Dorsolateral prefrontal cortex (tissue), 122 donors: ENCODE measurements at places on chromosomes 7 and 10.

- no peak for DNase-seq
Measured at GRCh38 chr10:104043185-104043830, 42.4 kb downstream of the COL17A1 start.

DNA sequence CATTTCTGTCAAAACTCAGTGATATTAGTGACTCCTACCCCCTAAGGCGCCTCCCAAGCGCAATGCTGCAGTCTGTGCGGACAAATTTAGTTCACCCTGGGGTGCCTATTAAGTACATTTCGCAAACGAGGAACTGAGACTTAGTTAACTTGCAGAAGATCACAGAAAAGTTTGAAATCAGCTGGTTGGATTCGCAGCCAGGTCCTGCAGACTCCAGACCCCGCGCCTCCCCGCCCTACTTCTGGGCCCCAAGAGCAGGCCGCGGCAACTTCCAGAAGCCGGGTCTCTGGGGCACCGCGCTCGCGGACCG, 588 bp downstream of the CYREN start:
- no peak for DNase-seq

DNA sequence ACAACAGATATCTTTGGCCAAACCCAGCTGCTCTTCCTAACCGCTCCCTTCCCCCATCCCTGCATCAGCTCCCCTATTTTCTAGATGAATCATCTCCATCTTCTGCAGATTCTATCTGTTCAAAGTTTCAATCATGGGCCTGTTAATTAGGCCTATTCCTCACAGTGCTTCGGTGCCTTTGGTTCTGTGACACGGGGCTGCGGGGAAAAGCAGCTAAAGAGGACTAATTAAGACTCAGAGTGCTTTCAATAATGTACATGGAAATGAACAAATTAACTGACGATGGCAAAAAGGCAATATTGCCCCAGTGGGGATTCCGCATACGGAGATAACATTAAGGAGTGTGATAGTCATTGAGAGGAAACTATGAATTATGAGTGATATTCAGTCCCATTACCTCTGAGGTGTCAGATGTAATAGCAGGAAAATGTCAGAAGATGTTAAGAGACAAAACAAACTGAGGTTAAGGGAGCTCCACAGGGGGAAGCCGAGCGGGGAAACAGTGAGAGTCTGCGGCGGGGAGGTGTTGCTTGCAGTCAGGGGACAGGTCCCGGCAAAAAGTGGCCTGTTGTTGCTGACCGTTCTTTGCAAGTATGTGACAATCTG, 716.9 kb downstream of the TYW1 start:
- no peak for DNase-seq

- no peak for DNase-seq
Measured at GRCh38 chr7:134129856-134130523, 2.9 kb downstream of the LRGUK start.

GRCh38 chr7:136997735-136998134, 129.3 kb downstream of the CHRM2 start:
- DNase-seq, result no peak

GRCh38 chr10:132640326-132641125, 102.9 kb downstream of the INPP5A start:
- DNase-seq, result no peak

DNA sequence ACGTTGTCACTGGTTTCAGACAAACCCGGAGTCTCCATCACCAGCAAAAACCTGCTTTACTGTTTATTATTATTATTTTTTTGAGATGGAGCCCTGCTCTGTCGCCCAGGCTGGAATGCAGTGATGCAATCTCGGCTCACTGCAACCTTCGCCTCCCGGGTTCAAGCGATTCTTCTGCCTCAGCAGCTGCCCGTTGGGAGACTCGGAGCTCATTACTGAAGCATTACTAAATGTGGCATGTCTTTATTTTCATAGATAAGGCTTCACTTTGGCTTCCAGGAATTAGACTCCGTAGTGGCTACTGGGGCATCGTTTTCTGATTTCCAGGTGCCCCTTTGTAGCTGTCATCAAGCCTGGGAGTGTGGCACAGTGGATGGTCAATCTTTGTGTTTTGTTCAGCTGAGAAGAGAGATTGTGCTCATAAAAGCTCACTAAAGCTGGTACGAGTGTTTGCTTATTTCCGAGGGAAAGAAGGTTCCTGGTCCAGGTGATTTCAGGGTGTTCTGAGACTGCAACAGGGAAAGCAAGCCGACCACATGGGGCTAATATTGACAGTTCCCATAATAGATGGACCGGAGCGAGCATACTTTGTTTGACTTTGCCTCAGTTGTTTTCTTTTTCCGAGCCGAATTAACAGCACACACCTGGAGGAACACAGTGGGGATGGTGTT, 163.1 kb downstream of the CAMK1D start:
- DNase-seq, result no peak

- DNase-seq, result no peak
Measured at GRCh38 chr10:6501931-6502330, 78.1 kb downstream of the PRKCQ start.

DNA sequence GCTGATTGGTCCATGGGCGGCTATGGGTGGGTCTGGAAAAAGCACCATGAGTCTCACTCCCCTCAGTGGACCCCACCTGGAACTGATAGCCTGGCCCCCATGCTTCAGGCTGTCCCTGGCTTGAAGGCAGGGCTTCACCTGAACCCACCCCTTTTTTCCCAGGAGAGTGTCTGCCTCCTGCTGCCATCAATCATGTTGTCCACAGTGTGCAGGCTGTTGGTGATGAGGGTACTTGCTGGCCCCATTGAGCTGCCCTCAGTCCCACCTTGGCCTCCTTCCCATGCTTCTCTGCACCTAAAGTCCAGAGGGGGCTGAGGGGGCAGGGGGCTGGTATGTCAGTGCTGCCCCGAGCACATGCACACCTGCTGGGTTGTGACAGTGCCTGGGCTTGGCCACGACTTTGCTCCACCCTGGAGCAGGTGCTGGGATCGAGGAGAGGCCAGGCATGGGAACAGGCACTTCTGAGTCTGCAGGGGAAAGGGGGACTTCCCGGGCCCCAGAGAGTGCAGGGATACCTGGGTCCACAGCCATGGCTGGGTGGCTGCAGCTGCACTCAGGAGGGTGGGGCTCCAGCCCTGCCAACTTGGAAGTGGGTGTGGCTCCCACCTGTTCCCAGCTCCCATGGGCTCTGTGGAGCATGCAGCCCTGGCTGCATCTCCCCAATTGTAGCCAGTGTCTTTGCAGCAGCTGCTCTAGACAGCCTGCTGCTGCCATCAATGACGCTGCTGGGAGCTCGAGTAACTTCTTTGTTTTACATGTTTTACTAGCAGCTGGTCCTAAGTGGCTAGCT, 56.9 kb downstream of the ADK start:
- no peak for DNase-seq

DNA sequence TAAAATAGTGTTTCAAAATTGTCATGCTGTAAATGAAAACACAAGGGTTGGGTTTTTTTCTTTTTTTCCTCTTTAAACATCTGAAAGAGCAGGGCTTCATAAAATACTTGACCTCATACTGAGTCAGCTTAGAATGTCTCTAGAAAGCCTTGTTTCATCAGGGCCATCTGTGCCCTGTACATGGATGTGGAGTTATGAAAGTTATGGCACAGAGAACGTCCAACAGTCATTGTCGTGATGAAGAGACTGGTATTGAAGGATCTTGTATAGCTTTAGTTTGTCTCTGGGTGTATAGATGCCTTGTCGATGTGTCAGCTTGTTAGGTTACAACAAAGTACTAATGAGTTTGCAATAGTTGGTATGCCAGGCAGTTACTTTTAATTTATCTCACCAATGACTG, 127.3 kb downstream of the FAM204A start:
- DNase-seq, result no peak

GRCh38 chr7:73831834-73832651, 1.2 kb downstream of the CLDN4 start:
- DNase-seq, result no peak

- no peak for DNase-seq
Measured at GRCh38 chr7:12612622-12613021, 42.1 kb downstream of the SCIN start.

GRCh38 chr7:42834676-42835075, 77.2 kb downstream of the C7orf25 start:
- no peak for DNase-seq

GRCh38 chr7:27144781-27145164, 1.3 kb upstream of the HOXA5 start:
- DNase-seq, result no peak

GRCh38 chr10:24622781-24623301, 100.8 kb downstream of the ARHGAP21 start:
- no peak for DNase-seq

DNA sequence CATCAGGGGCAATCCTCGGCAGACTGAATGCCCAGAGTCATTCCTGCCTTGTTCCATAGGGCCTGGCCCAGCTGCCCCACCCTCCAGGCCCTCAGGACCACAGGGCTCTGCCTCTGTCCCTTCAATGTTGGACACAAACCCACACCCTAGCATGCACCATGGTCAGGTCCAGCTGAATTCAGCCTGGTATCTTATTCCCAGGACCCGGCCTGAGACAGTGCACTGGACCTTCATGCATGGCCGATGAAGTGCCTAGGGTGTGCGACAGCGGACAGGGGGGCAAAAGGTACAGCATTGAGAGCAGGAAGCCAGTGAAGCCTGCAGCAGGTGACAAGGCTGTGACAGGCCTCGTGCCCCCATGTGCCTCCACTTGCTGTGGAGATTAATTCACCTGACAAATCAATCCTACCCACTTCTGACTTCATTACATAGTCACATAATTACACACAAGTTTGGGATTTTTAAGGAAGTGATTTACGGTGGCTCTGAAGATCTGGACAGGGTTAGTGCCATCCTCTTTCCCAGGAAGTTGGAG, 261.9 kb downstream of the GRID1 start:
- DNase-seq, result no peak

DNA sequence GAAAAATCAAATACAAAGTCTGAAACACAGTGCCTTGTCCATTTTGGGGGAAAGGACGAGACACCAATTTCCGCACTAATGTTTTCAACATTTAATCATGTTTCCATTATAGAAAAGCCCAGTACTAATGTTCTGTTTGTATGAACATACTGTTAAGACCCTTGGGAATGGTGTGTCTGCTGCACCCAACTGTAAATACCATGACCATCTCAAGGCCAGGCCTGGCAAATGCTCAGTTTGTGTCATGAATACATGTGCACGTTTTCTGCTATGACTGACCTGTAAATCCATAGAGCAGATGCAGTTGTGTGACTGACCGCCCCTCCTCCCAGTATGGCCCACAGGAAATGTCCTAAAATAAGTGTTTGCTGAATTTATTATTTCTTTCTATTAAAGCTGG, 270.0 kb downstream of the TNS3 start:
- no peak for DNase-seq

- no peak for DNase-seq
Measured at GRCh38 chr10:114115661-114116445, 58.1 kb downstream of the CCDC186 start.

DNA sequence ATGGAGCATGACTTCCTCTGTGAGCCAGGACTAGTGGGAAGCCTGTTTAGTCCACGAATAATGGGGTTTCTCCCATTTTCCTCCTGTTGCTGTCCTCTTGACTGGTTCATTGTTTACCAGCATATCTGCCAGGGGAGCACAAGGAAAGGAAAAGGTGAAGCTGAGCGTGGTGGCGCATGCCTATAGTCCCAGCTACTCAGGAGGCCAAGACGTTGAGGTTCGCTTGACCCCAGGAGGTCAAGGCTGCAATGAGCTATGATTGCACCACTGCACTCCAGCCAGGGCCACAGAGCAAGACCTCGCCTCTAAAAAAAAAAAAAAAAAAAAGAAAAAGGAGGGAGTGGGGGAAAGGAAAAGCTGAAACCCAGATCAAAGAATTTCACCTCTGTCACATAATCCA, 5.8 kb upstream of the IL2RA start:
- no peak for DNase-seq

DNA sequence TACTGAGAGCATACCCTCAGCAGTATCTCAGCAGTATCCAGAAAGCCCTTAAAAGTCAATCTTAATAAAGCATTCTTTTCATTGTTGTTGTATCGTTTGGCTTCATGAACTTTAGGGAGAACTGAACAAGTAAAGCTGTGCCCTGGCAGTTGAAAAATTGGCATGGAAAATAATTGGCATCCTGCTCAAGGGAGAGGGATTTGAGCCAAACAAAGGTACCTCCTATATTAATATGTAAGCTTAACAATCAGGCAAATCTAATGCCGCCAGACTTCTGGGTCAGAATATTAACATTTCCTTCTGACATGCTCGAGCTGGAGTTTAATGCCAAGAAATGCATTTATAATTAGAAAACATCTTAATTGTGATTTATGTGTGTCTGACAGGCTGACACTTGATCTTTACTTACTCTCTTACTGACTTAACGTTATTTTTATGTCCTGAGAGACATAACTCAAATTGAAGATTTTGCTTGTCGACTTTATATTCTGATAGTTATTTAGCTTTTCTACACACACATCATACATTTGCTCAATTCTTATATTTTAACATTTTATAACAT, 42.1 kb upstream of the PCDH15 start:
- DNase-seq, result no peak

DNA sequence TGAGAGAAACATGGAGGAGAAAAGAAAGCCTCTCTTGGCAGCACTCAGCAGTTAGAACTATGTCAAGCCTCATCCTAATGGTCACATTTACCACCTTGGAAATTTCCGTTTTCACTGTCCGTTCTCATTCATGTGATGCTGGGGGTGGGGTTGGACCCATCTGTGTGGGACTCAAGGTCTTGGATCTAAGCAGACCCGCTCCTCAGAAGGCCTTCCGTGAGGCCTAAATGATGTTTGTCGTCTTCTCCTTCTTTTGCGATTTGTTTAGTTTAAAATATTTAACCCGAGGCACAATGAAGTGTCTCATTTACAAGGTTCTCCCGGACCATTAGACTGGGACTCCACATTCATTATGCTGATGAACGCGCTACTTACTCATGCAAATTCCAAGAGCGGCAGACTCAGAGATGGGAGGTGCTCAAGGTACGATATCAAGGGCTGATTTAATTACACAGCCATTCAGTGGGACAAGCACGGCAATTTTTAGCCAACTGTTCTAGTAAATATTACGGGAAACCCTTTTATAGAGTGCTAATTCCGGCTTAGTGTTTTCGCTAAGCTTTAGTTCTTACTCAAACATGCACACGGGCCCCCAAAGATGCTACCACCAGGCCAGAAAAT, 109.1 kb upstream of the EFCAB10 start:
- no peak for DNase-seq

DNA sequence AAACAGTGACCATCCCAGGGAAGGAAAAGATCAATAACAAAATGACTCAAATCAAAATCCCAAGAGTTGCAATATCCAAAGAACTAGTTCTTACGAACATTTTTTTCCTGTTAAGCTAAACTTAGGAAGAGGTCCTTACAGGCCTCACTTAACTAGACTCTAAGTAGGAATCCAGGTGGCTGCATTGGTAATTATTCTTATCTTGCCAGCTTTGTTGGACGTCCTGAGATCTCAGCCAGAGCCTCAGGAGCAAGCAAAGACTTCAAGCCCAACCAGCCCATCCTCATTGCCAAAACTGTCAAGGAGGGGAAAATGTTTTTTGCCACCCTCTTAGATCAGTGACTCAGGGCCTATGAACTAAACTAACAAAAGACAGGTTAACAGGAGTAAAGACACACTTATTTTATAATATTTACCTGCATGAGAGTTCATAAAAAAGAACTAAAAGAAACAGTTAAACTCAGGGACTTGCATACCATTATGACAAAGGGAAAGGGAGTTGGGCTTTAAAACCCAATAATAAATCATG, 18.3 kb upstream of the PPP1R9A start:
- no peak for DNase-seq
